Cerebellar nuclear complex (tissue), 1 donor: ENCODE measurements at places on chromosomes 1 and 21.

GRCh38 chr1:221246628-221247415 is 367.6 kb downstream of the HLX start:
- DNase-seq = no peak

GRCh38 chr21:15968776-15969310 is 239.1 kb downstream of the USP25 start:
- DNase-seq = no peak

GRCh38 chr1:7366286-7366954 is 404.7 kb upstream of the VAMP3 start:
- no peak for DNase-seq

DNA sequence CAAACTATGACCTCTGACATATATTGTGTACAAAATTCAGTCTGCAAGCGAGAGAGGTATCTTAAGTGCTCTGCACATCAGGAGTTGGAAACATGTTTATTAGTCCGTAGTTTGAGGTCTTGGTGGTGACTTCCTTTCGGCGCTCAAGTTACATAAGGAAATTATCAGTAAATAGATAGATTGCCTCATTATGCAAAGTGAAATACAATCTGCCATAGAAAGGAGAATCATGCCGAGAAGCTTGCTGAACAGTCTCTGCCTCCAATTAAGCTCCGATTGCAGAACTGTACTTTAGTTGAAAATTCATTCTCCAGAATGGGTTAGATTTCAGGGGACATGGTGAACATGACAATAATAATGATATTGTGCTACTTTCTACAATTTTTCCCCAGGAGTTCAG is 271.8 kb downstream of the BRINP2 start:
- DNase-seq = no peak

DNA sequence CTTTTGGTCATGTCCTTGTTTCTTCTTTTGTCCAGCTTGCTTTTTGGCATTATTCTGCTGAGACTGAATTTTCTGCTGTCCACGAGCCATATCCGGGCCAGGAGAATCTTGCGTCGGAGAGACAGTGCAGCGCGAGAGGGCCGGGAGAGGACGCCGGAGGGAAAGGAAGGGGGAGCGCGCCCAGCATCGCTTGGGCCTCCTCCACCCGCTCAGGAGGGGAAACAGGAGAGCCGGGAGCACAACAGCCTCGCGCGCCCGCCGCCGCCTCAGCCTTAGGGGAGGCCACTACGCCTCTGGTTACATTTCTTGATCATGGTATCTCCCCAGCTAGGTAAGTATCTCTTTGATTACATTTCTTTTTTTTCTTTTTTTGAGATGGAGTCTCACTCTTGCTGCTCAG is 7.4 kb upstream of the DEGS1 start:
- DNase-seq = no peak

- no peak for DNase-seq
Measured at GRCh38 chr1:32770221-32770731, 46.9 kb downstream of the YARS1 start.

GRCh38 chr21:44919111-44919912 is 1.4 kb downstream of the ITGB2 start:
- DNase-seq = no peak

DNA sequence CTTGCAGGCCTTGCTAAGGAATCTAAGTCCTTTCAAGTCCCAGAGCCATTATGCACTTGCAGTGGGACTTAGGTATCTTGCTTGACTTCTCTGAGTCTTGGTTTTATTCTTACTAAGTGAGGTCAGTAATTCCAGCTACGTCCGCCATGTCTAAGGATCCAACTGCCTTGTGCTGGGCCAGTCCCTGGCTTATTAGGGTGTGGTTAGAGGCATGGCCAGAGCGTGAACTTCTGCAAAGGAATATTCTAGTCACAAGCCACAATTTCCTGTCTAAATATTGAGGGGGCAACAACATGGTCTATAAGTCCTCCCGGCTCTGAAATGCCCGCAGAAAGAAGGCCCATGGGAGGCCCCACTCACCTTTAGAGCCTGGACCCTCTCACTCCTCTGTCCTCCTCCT is 82.9 kb downstream of the TMEM53 start:
- no peak for DNase-seq

DNA sequence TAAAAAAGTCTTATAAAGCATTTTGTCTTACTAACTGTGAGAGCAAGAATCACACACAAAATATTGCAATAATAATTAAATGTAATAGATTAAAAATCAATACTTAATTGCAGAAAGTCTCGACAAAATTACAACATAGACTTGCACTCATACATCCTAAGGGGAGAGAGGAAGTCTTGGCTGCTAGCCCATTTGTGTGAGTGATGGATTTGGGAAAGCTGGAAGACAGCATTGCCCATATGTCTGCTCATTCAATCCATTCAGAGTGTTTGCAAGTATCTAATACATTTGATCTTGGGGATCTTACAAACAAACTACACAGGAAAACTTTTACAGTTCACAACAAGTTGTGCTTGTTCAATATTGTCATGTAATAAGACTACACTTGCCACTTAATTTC is 140.5 kb downstream of the COL11A1 start:
- DNase-seq = no peak

DNA sequence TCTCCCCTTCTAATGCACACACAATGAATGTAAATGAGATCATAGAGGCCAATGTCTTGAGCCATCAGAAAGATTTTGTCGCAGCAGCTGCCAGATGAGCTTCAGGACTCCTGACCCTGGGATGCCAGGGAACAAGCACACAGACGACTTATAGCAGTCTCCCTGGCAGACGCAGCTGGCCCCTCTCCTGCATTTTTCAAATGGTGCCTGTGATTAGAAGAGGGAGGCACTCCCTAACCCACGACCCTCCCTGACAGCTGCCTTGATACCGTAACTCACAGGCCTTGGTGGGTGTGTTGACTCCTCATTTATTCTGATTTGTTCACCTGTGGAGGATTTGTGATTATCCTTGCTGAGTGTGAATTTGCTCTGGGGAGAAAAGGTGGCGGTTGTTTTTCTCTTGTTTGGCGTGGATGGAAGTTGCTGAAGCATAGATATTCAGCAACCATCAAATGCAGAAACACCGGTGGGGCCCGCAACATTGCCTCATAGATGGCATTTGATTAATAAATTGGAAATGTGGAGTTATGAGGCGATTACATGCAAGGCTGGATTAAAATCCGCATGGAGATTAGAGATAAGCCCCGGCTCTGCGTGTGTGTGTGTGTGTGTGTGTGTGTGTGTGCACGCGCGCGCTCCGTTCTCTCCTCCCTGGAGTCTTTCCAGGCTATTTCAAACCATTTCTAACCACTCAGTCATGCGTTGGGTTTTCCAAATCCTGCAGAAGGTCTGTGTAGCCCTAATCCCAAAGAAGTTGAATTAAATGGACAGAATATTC is 2.1 kb upstream of the RD3 start:
- no peak for DNase-seq

GRCh38 chr1:226981386-226981817 is 41.3 kb downstream of the COQ8A start:
- no peak for DNase-seq

GRCh38 chr21:46636181-46636512 is 673 bp downstream of the PRMT2 start:
- no peak for DNase-seq

DNA sequence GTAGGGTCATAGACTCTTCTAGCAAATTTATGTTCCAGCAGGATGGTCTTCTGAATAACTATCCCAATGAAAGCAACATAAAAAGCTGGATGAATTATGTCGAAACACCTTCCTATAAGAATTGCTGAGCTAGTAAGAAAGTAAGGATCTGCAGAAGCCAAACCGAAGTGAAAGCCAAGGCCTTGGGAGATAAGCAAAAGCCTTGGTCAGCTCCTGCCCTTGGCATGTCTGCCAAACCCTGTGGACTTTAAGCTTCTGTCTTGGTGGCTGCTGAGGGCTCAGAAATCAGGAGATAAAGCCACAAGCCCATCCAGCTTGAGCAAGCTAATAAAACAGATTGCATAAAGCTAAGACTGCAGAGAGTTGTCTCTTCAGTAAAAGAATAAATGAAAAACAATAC is 81.2 kb upstream of the KCND3 start:
- DNase-seq = no peak

- DNase-seq = no peak
Measured at GRCh38 chr1:171431994-171432393, 53.3 kb upstream of the PRRC2C start.

GRCh38 chr1:61887931-61888564 is 145.8 kb downstream of the PATJ start:
- DNase-seq = no peak

DNA sequence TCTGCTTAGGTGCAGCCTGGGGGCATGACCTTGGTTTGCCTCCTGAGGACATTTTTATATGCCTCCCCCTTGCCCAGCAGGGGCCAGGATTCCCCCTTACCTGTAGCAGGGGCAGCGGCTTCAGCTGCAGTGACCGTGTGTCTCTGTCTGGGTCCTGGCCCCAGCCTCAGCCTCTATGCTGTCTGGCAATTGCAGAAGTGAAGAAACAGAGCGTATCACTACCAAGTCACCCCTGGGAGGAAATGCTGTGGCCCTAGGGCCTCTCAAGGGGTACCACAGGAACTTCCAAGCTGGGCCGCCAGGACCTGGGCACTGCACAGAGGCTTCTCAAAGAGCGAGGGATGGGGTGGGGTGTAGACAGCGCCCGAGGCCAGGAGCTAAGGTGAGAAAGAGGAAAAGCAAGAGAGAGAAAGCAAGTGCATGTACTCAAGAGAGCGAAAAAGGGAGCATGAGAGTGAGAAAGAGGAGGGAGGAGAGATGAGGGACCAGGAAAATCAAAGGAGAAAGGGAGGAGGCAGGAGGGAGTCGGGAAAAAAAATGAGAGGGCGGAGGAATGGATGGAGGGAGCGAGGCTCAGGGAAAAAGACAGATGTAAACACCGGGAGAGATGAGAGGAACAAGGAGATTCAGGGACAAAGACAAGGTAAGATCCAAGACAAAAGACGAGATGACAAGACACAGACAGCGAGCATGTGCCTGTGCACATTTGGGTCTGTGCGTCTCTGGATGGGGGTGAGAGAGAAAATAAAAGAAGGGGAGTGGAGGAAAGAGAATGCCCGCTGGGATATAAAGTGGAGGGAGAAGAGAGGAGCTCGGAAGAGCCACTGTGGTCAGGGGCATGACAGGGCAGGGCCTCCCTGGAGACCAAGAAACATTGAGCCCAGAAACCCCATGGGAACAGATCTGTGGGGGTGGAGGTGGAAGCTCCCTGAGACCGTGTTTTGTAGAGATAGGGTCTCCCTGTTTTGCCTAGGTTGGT is at the start of gene PTAFR:
PTAFR (minus strand) TSS at position 199 of the 979 bp plus-strand sequence. CDS start 25,669 bp downstream, outside the sequence.
- no peak for DNase-seq

DNA sequence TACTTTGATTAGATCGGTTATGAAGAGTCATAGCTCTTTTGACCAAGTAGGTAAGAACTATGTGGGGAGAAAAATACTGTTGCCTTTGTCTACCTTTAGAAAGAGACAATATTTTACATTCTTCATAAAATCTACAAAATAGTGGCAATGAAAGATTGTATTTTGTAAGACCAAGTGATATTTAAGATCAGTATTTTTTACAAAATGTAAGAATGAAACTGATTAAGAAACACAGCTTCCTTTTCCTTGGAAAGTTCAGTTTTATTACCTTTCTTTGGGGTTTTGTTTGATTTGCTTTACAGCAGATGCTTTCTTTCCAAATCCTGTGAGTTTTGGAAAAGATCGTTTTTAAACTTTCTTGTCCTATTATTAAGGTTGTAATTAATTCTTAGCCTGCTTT is 69.8 kb downstream of the SLC35A3 start:
- no peak for DNase-seq

DNA sequence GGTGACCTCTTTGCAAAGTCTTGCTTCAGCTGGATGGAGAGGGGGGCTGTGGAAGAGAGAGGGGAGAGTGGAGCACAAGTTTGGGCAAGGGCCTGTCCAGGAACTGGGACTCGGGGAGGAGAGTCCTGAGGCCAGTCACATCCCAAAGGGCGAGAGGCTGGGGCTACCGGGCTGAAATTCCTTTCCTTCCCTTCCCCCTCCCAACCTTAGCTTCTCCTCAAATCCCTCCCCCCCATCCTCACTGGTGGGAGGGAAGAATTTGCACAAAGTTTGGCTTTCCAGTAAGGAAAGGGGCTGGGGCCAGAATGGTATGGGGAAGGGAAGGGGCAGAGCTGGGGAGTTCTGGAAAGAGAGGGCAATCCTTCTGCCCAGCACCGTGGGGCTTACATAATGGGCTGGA is 854 bp downstream of the CNTN2 start:
- DNase-seq = no peak

- DNase-seq = no peak
Measured at GRCh38 chr1:17335821-17336710, 28.1 kb downstream of the PADI4 start.

GRCh38 chr21:42632336-42632751 is 21.1 kb upstream of the PDE9A start:
- DNase-seq = no peak

DNA sequence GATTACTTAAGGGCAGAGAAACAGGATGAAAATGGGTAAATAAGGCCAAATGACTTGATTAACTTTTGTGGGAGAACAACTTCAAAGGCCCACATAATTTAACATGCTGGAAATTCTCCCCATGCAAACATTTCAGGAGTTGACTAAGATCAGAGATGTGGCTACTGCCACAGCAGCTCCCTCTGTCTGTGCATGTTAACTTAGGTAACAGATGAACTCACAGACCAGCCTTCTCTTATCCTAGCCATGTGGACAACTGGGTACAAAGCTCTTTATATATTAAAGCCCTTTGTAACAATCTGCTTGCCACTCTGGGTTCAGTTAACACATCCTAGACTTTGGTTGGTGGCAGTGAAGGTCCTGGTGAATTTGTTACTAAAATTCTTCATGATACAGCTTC is 33.2 kb downstream of the BEND5 start:
- no peak for DNase-seq

DNA sequence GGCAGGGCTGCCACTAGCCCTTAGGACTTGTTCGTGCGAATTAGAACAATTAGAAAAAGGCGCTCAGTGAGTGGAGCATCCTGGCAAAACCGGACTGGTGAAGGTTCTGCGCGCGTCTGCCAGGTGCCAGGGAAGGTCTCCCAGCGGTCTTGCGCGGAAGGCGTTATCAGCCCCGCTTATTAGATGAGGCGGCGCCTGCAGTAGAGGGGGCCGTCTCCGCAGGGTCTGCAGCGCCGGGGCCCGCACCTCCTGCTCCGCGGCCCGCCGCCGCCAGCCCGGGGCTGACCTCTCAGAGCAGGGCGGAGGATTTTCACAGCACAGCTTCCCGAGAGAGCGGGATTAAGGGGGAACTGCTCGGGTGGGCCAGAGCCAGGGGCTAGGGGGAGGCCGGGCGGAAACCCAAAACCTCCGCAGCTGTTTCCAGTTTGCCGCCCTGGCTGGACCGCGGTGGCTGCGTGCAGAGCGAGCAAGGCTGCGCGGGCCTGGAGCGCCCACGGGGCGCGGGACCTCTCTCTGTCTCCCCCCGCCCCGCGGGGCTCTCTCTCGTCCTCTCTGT is 155.2 kb downstream of the FOXD2 start:
- no peak for DNase-seq

DNA sequence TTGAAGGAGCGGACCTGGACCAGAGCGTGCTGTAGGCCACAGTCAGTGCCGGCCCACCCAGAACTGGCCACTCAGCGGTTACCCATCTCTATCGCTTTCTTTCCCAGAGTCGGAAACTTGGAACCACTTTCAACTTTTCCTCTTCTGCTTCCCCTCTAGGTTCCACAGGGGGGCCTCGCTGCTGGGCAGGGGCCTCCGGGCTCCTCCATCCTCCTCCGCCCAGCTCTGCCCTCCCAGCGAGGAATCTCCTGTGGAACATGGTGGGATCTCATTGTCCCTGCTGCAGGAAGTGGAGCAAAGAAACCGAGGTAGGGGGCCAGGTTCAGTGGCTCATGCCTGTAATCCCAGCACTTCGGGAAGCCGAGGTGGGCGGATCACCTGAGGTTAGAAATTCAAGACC is 139.2 kb downstream of the ETS2 start:
- DNase-seq = no peak
